ENCODE measurements at places on chromosomes 6 and 20.

GRCh38 chr6:158764183-158764849, 54.9 kb downstream of the EZR start:
- DNase-seq, result no peak

DNA sequence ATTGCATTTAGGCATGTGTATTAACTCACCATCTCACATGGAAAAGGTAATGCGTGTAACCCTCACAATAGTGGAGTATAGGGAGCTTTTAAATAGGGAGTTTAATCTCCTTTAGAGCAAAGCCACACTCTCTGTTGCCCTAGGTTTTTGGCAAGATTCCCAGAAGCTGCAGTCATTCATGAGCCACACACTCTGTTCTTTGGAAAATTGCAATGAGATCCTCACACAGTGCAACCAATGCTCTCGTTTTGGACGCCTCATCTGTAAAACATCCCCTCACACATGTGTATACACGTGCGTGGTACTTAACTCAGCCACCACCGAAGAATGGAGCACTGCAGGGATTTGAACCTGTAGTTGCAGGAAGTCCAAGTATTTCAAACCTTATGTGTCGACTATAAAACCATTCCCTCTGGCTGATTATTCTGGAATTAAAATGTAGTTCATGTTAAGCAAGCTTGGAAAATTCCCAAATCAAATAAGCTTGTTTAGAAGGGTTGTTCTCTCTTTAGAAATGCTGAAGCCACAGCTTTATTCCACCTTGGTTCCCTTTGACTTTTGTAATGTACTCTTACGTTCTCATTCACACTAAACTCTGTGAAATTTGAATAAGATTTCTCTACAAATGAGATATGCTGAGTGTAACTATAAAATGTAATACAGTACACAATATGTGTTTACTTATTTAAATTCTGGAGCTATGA, 489.8 kb upstream of the MANEA start:
- DNase-seq, result peak; percentile 95

- no peak for DNase-seq
These were observed 153.6 kb downstream of the CD83 start for GRCh38 chr6:14270925-14271788.

DNA sequence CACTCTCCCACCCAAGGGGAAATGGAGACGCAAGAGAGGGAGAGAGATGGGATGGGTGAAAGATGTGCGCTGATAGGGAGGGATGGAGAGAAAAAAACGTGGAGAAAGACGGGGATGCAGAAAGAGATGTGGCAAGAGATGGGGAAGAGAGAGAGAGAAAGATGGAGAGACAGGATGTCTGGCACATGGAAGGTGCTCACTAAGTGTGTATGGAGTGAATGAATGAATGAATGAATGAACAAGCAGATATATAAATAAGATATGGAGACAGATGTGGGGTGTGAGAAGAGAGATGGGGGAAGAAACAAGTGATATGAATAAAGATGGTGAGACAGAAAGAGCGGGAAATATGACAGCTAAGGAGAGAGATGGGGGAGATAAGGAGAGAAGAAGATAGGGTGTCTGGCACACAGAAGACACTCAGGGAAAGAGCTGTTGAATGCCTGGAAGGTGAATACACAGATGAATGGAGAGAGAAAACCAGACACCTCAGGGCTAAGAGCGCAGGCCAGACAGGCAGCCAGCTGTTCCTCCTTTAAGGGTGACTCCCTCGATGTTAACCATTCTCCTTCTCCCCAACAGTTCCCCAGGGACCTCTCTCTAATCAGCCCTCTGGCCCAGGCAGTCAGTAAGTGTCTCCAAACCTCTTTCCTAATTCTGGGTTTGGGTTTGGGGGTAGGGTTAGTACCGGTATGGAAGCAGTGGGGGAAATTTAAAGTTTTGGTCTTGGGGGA, 754 bp downstream of the TNF start:
- no peak for DNase-seq

GRCh38 chr6:136774228-136775041, 17.8 kb downstream of the MAP3K5 start:
- no peak for DNase-seq

GRCh38 chr6:156729248-156729647, 47.9 kb upstream of the ARID1B start:
- DNase-seq, result no peak

GRCh38 chr6:157497579-157497978, 116.6 kb downstream of the ZDHHC14 start:
- no peak for DNase-seq

DNA sequence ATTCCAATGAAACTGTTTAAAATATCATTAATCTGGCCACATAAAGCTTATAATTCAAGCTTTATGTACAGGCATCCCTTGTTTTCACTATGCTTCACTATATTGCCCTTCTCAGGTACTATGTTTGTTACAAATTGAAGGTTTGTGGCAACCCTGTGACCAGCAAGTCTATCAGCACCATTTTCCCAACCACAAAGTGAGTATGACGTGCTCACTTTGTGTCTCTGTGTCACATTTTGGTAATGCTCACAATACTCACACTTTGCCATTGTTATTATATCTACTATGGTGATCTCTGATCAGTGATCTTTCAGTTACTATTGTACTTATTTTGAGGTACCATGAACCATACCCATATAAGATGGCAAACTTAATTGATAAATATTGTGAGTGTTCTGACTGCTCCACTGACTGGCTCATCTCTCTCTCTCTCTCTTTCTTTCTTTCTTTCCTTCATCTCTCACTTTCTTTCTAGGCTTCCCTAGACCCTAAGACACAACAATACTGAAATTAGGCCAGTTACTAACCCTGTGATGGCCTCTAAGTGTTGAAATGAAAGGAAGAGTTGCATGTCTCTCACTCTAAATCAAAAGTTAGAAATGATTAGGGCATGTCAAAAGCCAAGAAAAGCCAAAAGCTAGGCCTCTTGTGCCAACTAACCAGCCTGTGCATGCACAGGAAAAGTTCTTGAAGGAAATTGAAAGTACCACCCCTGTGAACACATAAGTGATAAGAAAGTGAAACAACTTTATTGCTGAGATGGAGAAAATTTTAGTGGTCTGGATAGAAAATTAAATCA, 227.9 kb downstream of the BCAS1 start:
- DNase-seq, result no peak

GRCh38 chr6:75299801-75300530, 15.4 kb upstream of the TMEM30A start:
- DNase-seq, result no peak

GRCh38 chr6:168575346-168576098, 134.5 kb downstream of the SMOC2 start:
- no peak for DNase-seq

DNA sequence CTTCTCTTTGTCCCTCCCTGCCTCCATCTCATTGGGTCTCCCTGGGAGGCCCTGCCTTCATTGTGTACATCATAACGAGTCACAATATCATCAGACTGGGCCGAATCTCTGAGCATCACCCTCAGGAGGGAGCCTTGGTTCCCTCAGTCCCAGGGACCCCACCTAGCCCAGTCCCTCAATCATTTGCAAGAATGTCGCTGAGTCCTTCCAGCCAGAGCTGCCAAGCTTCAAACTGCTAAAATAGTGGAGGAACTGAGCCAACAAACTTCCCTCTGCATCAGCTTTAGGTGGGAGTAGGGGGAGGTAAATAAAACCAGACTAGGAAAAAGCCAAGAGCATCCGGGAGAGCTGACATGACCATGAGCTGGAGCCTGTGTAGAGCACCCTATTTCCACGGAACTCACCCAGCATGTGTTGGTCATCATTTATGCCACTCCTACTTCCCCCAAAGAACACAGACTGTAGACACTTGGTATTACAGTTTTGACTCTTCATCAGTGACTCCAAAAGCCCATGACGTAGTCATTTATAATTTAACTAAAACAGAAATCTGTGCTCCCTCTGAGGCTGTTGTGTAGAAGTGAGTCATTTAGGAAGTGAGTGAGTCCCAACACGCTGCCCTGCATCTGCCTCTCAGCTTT, 28.8 kb upstream of the IL17A start:
- no peak for DNase-seq

DNA sequence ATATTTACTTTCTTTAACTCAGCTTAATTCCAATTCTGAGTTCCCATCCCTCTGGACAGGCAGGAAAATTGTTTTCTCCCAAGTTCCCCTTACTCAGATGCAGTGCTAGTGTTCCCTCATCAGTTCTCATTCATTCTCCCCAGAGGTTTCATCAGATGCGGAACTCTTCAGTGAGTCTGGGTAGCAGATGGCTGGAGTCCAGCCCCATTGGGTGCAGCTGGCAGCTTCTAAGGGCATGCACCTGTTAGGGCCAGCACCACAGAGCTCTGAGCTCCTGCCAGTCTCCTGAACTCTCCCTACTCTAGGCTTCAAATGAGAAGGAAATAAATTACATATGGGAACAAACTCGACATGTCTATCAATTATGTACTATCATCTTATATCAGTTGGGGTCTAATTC, 76.6 kb downstream of the SOD2 start:
- no peak for DNase-seq

- DNase-seq, result no peak
These were observed 1066.5 kb upstream of the MANEA start for GRCh38 chr6:94510877-94511276.

GRCh38 chr6:27770724-27771123, 141.5 kb downstream of the OR2B2 start:
- DNase-seq, result no peak

- DNase-seq, result no peak
These were observed 12.0 kb upstream of the MLIP start for GRCh38 chr6:54099225-54099624.

- DNase-seq, result no peak
These were observed 8.8 kb downstream of the L3MBTL1 start for GRCh38 chr20:43516251-43516824.

- no peak for DNase-seq
These were observed 20.6 kb upstream of the VEGFA start for GRCh38 chr6:43749461-43749860.

DNA sequence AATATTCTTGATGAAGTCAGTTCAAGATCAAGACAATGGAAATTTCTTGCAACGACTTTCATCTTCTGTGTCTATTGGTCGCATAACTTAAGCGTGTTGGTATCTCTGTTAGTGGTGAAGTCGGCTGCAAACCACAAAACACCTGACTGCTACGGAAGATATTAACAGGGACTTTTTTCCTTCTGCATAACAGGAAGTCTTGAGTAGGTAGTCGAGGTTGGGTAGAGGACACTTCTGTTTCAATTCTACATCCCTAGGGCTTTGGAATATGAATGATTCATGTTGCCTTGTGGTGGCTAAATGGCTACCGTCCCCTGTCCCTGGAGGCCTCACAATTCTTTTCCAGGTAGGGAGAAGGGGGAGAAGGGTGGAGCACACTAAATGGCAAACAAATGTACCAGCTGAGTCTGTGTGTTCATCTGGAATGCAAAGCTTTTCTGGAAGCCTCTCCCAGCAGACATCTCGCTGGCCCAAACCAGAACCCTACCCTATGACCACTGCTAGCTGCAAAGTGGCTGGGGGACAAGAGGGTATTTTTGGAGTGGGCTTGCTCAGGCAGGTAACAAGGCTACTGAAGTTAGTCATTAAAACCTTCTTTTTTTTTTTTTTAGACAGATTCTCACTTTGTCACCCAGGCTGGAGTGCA, 34.6 kb upstream of the NKX2-2 start:
- no peak for DNase-seq

GRCh38 chr6:37232430-37233017, 25.0 kb upstream of the TBC1D22B start:
- DNase-seq, result no peak

GRCh38 chr20:24685736-24686135, 216.3 kb downstream of the SYNDIG1 start:
- DNase-seq, result no peak

DNA sequence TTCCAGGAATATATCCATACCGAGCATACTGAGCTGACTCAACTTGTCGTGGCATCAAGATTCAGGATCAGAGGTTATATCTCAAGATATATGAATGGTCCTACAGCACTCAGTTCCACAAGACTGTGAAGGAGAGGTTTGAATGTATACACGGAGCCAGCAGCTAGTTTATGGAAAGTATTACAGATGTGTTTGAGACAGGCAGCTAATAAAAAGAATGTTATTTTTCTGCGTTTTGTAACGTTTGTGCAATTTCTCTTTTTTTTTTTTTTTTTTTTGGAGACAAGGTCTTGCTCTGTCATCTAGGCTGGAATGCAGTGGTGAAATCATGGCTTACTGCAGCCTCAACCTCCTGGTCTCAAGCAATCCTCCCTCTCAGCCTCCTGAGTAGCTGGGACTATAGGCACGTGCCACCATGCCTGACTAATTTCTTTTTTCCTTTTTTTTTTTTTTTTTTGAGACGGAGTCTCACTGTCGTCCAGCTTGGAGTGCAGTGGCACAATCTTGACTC, 3.4 kb upstream of the FAM110A start:
- no peak for DNase-seq

DNA sequence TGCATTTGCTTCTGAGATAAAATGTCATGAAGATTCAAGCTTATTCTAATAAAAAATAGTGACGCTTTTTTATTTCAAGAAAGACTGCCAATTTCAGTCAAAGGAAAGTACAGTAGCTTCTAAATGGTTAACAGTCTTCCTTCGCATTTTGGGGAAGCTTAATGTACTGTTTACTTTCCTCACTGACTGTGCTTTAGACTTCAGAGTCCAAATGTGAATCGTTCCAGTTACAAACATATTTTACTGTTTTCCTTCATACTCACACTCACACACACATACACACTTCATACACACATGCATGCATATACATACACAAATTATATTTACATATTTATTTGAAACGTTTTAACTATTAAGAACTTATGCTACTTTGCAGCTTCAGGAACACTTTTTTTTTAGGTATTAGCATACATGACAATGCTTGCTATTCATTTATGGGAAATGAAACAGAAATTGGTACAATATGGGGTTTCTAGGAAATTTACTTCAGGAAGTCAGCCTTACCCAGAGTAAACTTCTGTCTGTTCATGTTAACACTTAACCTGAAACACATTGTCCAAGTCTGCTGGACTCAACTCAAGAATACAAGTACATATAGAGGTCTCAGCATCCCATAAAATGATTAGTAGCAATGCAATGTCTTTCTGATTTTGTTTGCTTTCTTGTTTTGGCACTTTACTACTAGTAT, 145.4 kb downstream of the RPS12 start:
- no peak for DNase-seq

GRCh38 chr6:105257340-105257739, 77.5 kb upstream of the POPDC3 start:
- DNase-seq, result peak; percentile 22

DNA sequence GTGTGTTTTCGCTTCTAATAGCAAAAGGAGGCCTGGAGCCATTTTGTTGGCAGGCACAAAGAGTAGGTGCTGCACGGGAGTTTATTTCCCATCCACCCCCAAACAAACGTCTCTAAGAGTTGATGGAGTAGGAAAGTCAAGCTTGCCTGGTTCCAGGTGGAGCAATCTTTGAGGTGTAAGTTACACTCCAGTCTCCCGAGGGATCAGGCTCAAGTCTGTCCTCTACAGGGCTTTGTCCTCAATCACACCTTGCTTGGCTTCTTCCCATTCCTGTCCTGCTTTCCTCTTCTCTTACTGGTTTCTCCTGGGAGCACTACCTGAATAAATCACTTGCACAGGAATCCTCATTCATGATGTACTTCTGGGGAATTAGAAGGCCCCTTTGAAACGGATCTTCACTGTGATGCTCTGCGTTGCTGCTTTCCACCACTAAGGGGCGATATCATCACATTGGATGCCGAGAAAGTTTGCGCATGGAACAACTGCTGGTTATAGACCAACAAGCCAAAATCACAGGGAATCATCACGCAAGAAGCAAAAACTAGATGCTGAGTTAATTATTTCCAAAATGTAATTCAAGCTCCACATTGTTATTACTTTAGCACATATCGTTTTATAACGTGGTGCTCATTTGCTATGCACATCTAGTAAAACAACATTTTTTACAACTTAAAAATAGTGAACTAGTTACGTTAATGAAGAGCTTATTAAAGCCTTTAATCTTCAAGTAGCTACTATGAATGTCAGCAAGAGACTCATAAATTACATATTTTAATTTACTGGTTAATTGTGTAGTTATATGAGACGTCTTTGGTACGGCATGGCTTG, 156.8 kb downstream of the DNAH8 start:
- DNase-seq, result peak; percentile 36

Measured in NCI-H774 (cell line).